ENCODE measurements at places on chromosomes 3 and 15.

DNA sequence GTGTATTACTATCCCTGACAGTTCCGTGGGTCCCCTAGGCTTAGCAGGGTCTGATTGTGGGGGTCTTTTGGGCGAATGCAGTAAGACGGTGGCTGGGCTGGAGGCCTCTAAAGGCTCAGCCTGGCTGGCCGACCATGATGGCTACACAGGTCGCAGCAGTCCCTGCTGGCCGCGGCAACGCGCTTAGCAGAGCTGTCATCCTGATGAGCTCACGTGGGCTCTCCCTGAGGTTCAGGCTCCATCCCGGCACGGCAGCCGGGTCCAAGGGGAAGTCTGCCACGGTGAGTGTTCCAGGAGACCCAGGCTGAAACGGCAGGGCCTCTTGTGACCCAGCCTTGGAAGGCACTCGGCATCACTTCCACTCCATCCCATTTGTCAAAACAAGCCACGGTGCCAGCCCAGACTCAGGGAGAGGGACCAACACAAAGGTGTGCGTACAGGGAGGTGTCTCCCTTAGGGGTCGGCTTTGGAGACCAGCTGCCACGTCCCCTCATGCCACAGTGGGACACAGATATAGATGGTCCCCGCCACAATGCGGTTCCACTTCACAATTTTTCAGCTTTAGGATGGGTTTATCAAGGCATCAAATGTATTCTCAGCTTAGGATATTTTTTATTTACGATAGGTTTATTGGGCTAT, 101.8 kb downstream of the XXYLT1 start:
- no peak for DNase-seq

- DNase-seq: no peak
Observed at GRCh38 chr3:117255736-117256135, 546.2 kb downstream of the TUSC7 start.

- no peak for DNase-seq
Observed at GRCh38 chr3:16079519-16079918, 95.0 kb upstream of the GALNT15 start.

- no peak for DNase-seq
Observed at GRCh38 chr3:43379343-43379742, 93.0 kb downstream of the SNRK start.

DNA sequence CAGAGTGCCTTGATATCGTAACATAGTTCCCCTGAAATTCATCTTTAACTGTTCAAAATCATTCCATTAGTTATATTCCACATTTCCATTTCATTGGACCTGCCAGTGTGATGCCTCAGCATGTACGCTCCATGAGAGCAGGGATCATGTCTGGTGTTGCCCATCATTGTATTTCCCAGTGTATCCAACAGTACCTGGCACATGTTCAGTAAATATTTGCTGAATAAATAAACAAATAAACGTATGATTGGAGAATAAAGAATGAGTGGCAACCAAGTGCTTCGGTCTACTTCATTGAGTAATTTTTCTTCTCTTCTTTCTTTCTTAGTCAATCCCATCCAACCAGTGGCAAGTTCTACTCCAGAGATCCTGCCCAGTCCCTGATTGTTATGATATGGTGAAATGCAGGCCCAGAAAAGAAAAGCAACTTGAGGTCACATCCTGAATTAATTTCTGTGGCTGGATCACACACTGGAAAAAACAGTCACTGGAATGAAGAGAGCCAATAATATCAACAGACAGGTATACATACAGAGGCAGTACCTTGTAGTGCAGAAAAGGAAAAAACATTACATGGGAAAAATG, 101.2 kb downstream of the PLCH1 start:
- DNase-seq: no peak

DNA sequence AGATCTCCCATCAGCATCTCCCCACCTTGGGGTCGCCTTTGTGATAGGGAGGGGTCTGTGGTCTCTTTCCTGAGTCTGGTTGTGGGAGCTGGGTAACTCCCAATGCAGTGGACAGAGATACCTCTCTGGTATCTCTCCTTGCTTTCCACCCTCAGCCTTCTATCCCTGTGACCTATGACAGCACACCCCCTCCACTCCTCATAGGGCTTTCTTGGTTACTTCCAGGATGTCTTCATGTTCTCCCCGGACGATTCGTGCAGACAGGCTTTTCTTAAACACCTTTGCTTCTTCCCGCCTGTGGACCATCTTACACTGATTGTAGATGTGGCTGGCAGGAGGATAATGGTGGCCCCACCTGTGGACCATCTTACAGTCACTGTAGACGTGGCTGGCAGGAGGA, 14.2 kb upstream of the NRROS start:
- no peak for DNase-seq

GRCh38 chr3:138241061-138241460, 54.0 kb downstream of the ARMC8 start:
- DNase-seq: no peak

- DNase-seq: no peak
Observed at GRCh38 chr3:187255314-187255713, 36.2 kb downstream of the MASP1 start.

DNA sequence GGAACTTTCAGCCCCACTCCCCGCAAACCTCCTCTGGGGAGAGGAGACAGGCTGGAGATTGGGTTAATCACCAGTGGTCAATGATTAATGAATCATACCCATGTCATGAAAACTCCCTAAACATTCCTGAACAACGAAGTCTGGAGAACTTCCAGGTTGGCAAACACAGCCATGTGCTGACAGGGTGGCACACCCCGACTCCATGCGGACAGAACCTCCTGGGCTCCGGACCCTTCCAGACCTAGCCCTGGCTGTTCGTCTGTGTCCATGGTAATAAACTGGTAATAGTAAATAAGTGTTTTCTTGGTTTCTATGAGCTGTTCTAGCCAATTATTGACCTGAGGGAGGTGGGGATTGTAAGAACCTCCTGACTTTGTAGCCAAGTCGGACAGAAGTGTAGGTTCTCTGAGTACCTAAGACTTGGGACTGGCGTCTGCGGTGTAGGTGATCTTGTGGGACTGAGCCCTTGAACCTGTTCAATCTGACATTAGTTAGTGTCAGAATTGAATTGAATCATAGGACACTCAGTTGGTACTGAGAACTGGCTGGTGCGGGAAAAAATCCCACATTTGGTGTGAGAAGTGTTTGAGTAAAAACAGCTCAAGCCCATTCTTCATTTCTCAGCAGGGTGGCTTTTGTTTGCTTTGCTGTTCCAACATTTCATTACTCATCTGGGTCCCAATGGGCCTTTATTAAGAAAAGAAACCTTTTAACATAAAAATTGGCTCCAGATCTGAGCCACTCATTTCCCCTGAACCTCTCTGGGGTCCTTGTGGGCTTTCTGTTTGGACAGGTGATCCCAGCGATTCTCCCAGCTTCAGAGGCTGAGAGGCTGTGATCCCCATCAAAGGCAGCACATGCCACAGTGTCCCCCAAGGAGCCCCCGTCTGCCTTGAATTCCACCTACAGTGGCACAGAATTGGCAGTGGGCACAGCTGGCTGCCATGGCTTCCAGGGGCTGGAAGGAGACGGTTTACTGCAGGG, 151.0 kb downstream of the TJP1 start:
- DNase-seq: no peak

- DNase-seq: no peak
Observed at GRCh38 chr3:57917601-57918000, 90.6 kb upstream of the FLNB start.

DNA sequence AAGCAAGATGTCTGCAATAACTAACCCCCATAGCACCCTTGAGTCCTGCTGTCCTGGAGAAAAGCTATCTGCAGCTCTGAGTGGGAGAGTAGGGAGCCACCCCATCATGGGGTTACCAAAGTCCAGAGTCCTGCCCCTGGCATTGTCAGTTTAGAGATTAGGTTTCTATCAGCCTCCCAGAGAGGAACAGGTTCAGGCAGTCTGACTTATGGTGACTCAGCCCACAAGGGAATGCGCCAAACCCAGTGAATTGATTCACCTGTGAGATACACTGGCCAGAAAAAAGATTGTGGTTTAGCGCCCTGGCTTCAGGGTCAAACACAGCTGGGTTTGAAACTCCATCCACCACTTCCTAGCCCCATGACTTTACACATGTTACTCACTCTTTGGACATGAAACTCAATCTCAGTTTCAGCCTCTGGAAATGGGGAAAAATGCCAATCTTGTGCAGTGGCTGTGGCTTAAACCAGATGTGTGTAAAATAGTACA, 263.6 kb upstream of the HES1 start:
- DNase-seq: peak; percentile 71

DNA sequence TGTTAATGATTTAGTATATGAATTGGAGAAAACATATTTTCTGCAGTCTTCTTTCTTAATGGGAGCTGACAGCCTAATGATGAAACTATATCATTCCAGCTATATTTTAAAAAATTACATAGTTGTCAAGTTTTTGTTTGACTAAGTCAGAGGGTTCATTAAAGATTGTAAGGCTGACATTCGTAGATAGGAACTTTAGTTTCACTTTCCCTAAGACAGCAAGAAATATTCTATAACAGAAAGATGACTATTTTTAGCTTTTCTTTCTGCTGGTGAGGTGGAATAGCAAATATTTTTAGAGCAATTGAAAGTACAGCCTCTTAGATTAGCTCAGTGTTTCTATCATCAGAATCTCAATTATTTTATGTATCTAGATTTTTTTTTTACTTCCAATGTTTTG, 60.2 kb downstream of the PIAS1 start:
- DNase-seq: no peak

DNA sequence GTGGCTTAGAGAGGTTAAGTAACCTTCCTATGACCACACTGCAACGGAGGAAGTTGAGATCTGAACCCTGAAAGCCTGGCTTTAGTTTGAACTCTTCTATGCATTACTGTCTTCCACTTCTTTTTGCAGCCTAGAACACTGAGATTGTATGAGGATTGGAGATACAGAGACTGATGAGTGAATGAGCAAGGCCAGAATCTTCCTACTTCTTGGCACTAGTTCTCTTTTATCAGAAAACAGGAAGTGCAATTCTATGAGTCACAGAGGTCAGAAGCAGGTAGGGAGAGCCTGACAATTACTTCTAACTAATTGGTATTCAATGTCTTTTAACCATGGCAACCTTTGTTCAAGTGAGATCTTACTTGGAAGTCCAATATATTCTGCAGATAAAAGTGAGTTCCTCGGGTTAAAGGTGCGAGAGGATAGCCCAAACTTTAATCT, 219.0 kb downstream of the SHQ1 start:
- DNase-seq: no peak

GRCh38 chr3:46935168-46935858, 41.2 kb downstream of the CCDC12 start:
- DNase-seq: peak; percentile 71

DNA sequence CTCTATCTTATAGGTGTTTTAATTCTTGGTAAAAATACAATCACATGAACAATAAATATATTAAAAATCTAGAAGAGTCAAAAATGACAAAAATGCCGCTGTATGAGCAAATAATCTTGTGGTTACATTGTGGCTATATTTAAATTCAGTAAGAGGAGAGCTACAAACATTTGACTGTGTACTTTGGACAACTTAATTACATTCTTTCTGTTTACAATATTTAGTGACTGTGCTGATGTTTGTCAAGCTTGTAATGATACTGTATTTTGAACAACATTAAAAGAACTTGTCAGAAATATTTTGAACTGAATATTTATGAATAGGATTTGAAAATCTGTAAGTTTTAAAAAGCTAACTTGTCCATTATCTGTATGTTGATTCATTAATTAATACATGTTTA, 598.3 kb downstream of the SI start:
- DNase-seq: no peak

DNA sequence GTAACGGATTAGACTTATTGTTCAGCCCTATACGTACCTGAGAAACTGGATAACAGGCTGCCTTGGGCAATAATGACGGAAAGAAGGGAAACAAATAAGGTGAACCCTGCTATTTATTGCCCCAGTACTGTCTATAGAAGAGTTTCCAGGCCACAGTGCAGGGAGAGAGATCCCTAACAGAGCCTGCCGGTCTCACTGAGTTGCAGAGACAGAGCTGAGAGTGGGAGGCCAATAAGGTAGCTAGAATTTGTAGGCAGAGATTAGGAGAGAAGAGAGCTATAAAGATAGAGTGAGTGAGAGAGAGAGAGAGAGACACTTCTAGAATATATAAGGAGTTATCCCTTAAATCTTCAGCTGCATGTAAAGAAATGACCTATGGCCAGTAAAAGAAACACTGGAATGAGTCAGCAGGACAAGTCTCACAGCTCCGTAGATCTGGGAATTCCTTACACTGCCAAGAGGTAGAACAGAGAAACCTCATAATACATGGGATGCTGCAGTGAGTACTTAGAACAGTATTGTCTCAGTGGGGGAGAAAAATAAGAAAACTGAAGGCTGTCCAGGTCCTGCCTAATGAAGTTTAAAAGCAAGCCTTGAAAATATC, 51.8 kb downstream of the ST3GAL6 start:
- DNase-seq: no peak

DNA sequence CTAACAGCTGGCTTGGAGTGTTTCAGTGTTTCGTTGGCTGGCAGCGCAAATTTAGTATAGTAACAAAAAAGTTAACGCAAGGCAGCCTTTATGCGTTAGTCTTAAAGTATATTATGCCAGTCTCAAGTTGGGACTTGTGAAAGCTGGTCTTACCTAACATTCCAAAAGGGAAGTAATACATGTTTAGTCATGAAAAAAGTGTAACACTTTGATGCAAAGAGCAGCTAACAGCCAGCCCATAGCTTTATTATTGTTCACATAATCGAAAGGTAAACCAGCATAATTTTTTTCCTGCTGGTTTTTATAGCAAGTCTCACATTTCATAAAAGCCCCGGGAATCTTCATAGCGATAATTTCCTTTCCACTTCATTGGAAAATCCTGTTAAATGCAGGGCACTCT, 2.4 kb upstream of the GPR87 start:
- no peak for DNase-seq

- no peak for DNase-seq
Observed at GRCh38 chr3:155852341-155852740, 1.9 kb downstream of the SLC33A1 start.

DNA sequence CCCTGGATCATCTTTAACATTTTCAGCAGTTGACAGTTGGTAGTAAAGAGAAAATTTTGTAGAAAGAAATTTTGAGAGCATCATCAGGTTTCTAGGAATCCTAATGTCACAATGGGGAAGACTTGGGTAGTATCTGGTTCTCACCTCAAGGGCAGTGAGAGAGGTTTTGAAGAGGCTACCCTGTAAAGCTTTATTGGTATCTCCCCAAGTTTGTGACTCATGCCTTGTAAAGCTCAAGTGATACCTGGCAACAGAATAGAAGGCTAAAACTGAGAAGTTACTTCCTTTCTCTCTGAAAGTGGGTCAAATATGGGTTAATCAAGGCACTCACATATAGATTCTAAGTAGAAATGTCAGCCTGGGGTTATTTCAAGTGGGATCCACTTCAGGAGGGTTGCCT, 196.4 kb downstream of the SUCNR1 start:
- DNase-seq: no peak

GRCh38 chr3:177906126-177906511, 630.1 kb upstream of the KCNMB2 start:
- peak; percentile 42 for DNase-seq

DNA sequence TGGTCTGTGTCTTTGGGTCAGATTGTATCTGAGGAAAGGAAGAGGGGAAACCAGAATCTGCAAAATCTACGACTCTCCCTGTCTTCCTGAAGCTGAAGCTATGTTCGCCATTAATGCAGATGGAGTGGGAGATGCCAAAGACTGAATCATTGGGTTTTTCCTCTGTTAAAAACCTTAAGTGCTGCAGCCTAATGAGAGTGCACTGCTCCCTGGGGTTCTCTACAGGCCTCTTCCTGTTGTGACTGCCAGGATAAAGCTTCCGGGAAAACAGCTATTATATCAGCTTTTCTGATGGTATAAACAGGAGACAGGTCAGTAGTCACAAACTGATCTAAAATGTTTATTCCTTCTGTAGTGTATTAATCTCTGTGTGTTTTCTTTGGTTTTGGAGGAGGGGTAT, 24.0 kb downstream of the RMDN3 start:
- DNase-seq: no peak

Measured in HuH-7.5 (cell line).